Colonic mucosa (tissue), 4 donors: ENCODE measurements at places on chromosomes 11 and 22.

DNA sequence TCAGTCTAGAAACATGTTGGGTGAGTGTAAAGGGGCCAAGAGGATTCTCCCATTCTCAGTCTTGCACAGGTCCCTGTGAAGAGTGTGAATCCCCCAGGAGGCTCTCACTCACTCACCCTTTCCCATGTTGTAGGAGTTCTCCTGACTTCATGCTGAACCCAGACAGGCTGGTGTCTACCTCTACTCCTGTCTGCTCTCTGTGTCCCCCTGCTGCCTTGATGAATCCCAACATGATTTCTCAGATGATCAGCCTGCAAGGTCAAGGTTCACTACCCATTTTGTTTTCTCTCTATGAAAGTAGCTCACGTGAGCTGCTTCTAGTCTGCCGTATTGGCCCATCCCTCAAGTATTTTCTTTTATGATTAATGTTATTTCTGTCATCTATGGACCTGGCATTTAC lies 500.6 kb downstream of the ETS1 start:
- DNase-seq: no peak

- DNase-seq: no peak
These were observed 132.1 kb upstream of the PAX6 start for GRCh38 chr11:31943056-31943780.

GRCh38 chr11:107770551-107770951 lies 58.7 kb upstream of the SLN start:
- no peak for DNase-seq

DNA sequence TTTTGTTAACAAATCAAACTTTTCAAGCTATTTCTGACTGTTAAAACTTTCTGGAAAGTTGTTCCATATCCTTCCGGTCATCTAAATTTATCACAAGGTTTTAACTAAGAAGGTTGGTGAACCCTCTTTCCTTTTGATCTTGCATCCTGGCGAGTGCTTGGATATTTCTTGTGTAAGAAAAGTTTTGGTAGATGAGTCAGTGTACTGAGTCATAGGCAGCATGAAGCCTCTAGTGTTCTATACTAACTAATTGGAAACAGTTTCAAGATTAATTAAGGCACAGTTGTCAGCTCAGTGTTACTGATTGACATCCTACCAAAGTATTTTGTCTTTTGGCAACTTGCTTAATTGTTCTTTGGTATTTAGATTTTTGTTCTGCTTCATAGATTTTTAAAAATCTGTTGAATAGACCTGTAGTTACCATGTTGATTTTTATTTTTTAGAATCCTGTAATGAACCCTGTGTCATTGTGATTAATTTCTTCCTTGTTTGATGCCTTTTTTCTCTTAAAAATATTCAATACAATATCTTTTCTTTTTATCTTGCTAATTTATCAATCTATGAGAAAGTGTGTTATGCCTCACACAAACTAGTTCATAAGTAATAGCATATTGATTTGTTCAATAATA lies 38.0 kb downstream of the METTL15 start:
- DNase-seq: no peak

DNA sequence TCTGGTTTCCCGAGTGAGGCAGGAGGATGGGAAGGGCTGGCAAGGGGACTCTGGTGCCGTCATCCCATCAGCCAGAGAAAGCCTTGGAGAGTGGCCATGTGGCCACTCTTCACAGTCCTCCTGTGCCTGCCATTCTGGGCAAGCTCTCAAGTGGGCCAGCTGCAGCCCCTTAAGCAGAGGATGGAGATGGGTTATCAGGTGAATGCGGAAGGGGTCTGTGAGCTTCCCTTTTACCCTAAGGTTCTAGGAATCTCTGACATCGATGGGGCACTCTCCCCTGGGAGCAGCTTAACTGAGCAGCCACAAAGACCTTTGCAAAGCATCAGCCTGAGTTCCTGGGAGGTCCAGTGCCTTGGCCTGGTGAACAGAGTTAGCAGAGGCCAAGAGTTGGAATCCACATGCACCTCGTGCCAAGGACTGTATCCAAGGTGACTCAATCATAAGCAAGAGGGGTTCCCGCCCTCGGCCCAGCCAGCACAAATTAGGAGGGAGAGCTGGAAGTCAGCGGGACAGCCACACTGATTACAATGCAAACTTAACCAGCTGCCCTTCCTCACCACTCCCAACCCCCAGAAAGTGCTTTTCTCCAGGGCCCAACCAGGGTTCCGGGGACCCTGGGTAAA lies 193.6 kb downstream of the BUD13 start:
- no peak for DNase-seq

DNA sequence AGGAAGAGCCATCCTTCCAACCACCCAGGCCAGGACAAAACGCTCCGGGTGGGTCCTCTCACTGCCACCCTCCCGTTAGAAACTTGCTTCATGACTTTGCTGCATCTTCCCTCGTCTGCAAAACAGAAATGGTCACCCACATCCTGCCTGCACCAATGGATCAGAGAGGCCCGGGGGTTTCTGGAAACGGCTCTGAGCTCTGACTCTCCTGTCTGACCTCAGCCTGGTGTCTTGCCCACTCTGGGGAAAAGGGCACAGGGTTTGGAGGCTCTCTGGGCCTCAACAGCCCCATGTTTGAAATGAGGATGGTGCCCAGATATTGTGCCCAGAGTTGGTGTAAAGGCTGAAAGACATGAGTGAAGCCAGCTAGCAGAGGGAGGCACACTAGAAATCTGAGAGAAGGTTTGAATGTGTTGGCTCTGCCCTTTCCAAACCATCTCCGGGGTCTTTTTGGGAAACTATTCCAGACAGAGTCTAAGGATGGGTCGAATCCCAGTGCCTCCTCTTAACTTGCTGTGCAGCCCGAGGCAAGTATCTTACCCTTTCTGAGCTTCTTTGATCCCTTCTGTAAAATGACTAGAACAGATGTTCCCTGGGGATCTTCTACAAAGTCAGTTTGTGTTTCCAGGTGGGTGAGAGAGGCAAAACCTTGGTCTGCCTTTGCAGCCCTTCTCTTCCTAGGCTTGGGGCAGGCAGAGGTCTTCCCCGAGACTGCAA lies 2.1 kb downstream of the CRYBB3 start:
- DNase-seq: no peak

GRCh38 chr11:9787260-9787659 lies 123.4 kb downstream of the SWAP70 start:
- DNase-seq: no peak

GRCh38 chr22:50396751-50397370 lies 53.7 kb downstream of the PPP6R2 start:
- peak; percentile 45 for DNase-seq

DNA sequence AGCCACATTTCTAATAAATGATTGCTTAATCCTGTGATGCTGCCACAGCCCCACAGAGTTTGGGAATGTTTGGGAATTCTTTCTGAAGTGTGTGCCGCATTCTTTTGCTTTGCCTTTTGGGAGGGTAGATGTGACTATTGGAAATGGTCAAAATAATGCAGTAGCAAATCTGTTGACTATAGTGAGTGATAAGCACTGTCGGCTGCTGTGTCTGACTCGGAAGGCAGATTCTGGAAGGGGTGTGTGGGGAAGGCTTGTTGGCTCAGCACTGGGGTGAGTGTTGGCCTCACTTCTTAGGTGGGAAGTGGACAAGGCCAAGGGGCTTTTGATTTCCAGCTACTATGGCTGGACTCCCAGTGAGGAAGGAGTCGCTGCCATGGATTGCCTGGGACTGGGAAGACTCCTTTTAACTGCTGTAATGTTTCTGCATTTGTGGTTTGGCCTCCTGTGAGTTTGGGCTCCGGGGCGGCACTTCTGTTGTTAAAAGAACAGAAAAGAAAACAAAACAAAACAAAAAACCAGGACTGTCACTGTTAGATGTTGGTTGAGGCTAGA lies 20.1 kb downstream of the ZBTB16 start:
- no peak for DNase-seq

- DNase-seq: no peak
These were observed 110.1 kb upstream of the LUZP2 start for GRCh38 chr11:24386546-24387397.

- no peak for DNase-seq
These were observed 162.6 kb downstream of the BUD13 start for GRCh38 chr11:116610190-116610589.

- no peak for DNase-seq
These were observed 7.8 kb upstream of the AP1B1 start for GRCh38 chr22:29396126-29396525.

- peak; percentile 82 for DNase-seq
These were observed 1.2 kb downstream of the ARHGEF17 start for GRCh38 chr11:73308961-73309919.

DNA sequence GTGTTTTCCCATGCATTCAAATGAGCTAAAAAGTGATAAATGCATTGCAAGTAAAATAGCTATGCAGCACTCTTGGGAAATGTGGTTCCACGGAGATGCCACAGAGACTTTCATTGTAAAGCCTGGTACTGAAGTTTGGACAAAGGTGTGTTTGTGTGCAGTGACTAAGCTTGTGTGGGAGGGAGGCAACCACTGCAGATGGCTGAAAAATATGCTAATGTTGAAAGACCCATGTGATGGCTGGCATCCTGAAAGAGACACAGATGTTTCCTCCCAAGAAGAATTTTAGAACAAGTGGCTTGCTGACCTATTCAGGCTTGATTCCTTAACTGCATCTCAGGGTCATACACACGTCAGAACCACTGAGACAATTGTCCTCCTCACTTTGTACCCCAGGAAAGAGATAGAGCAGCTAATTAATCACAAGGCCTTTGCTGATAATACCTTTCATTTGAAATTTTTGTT lies 73.8 kb downstream of the FAM76B start:
- no peak for DNase-seq

DNA sequence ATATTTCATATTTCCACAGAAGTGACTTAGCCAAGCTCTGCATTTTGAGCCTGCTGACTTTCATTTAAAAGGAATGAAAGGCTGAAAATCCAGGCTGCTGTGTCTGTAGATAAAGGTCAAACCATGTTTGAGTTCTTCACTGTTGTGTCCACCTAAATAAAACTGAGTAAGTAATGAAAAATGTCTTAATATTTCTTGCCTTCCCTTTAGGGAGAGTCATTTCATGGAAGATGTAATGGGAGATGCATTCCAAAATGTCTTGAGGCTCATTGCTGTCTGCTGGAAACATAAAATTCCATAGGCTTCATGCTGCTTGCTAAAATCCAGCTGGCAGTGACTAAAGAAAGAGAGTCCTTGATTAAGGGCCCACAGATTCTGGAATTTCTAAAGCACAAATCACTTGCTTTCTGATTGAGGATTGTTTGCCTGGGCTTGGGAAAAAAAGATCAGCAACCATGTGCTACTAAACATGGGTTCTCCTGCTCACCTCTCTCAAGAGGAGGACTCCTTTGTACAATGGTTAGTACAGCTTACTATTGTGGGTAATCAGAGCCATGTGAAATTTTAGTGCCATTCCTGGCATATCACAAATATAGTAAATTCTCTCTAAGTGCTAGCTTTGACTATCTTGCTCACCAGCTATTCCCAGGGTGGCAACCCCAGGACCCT lies 56.9 kb downstream of the PANX1 start:
- DNase-seq: no peak

GRCh38 chr22:27585141-27585540 lies 216.4 kb downstream of the MN1 start:
- no peak for DNase-seq

DNA sequence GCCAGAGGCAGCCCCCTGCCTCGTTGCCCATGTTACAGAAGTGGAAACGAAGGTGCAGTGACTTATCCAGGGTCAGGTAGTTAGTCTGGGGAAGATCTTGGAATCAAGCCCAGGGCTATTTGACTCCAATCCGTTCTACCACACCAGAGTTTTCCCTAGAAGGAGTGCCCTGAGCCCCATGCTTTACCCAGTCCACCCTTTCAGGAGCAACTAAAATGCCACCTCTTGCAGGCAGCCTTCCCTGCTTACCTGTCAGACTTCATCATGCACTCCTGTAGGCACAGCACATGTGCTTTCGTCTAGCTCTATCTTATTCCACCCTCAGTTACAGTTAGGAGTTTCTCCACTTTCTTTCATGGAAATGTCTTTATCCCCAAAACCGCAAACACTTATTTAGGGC lies 80.2 kb downstream of the CHST1 start:
- no peak for DNase-seq

DNA sequence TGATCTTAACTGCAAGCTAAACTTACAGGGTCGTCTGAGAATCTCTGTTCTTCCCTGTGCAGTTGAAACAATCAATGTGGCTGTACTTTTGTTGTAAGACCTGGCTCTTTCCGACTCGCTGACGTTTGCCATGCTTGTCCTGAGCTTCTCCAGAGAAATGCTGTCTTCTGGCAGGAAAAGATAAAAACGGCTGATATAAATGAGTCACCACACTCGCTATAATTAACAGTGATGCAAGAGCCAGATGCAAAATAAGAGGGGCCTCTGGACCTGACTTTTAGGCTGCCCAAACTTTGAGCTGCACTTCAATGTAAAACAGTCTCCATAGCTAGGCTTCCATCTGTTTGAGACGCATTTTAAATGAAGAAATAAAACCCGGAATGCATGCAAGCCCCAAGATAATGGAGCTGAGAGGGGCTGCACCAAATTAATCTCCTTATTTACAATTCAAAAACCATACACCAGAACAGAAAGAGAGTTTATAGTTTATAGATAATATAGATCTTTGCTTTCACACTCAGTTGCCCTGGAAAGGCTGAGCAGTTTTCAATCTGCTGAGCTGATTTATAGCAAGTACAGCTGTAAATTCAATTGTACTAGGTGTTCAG lies 48.5 kb downstream of the WT1 start:
- no peak for DNase-seq

GRCh38 chr22:27557286-27558008 lies 244.1 kb downstream of the MN1 start:
- no peak for DNase-seq

GRCh38 chr22:11598492-11599440 lies 3929.2 kb upstream of the OR11H1 start:
- no peak for DNase-seq

- no peak for DNase-seq
These were observed 2.2 kb downstream of the NRXN2 start for GRCh38 chr11:64720640-64721358.

DNA sequence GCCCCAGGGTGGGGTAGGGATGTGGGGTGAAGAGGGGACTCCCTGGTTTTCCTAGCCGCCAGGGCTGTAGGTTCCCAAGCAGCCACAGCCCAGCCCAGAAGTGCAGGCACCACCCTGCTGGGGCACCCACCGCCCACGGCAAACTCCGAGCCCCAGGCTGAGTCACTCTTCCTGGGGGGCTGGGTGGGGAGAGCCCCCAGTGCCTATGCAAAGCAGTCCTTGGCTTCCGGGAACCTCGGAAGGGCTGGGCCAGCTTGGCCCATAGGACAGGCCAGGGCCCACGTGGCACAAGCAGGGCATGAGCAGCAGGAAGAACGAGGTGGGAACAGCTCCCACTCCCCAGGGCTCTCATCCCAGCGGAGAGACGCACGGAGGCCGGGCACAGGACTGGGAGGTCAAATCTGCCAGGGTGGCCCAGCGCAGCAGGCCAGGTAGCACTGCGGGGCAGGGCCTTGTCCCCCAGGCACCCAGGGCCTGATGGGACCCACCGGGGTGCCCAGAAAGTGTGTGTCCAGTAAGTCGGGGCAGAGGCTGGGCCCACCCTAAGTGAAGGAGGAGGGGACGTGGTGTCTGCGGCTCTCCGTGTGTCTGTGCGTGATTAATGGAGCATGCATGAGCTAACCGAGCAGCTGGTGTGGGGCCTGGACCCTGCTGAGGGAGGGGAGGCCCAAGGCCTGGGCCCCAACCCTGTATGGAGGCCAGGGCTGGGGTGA lies 4.6 kb upstream of the IL17REL start:
- no peak for DNase-seq

- DNase-seq: peak; percentile 22
These were observed 78.3 kb upstream of the KCNQ1OT1 start for GRCh38 chr11:2777871-2778629.
